Fibroblast of the conjunctiva (primary cell): ENCODE measurements at places on chromosomes 12 and 14.

GRCh38 chr14:34548472-34548981 lies 9.0 kb upstream of the EAPP start:
- no peak for DNase-seq

- DNase-seq = no peak
Measured at GRCh38 chr12:96093543-96094196, 58.3 kb upstream of the LTA4H start.

- no peak for DNase-seq
Measured at GRCh38 chr14:63361790-63362189, 43.1 kb upstream of the GPHB5 start.

DNA sequence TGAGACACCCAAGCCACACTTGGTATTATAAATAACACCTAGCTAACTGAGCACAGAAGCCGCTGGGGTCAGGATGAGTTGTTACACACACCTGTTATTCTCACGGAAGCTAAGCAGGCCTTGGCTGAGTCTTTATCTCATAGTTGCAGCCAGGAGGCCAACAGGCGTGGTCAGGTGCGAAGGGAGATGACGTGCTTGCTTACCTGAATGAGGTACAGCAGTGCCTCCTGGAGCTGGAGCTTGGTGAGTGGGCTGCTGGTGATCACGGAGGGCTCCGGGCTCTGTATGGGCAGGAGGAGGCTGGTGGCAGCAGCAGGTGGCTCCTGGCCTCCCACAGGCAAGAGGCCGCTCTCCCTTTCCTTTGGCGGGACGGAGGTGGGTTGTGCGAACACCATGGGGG lies 30.4 kb upstream of the CACNA2D4 start:
- no peak for DNase-seq

- DNase-seq = peak; percentile 66
Measured at GRCh38 chr12:12870465-12870864, 20.9 kb upstream of the GPRC5A start.

DNA sequence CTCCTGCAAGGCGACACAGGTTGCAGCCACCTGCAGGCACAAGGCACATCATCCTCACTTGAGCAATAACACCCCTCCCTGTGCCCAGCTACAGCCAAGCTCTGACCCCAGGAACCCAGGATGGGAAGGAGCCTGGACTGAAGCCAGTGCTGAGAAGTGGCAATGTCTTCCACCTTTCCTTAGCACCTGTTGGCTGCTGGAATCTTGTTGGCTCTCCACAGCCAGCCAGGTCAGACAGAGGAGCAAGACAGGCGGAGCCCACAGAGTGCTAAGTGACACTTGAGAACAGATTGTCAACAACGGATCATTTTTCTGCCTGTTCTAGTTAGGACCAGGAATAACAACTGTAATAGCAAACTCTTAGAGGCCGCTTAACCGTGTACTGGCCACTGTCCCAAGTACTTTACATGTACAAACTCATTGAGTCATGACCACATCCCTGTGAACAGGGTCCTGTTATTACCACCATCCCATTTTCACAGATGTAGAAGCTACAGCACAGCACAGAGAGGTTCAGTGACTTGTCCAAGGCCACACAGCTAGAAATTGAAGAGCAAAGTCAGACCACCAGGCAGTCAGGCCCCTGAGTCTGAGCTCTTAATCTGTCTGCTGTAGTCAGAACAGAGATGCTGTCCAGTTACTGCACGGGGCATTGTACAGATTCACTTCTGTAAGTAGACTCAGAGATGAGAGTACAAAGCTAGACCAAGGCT lies 45.6 kb downstream of the RNFT2 start:
- DNase-seq = no peak

- no peak for DNase-seq
Measured at GRCh38 chr12:132422040-132422380, 67.9 kb upstream of the FBRSL1 start.

- DNase-seq = no peak
Measured at GRCh38 chr12:70581208-70581607, 56.0 kb downstream of the PTPRB start.

- DNase-seq = no peak
Measured at GRCh38 chr12:132560364-132560613, 50.1 kb downstream of the LRCOL1 start.

DNA sequence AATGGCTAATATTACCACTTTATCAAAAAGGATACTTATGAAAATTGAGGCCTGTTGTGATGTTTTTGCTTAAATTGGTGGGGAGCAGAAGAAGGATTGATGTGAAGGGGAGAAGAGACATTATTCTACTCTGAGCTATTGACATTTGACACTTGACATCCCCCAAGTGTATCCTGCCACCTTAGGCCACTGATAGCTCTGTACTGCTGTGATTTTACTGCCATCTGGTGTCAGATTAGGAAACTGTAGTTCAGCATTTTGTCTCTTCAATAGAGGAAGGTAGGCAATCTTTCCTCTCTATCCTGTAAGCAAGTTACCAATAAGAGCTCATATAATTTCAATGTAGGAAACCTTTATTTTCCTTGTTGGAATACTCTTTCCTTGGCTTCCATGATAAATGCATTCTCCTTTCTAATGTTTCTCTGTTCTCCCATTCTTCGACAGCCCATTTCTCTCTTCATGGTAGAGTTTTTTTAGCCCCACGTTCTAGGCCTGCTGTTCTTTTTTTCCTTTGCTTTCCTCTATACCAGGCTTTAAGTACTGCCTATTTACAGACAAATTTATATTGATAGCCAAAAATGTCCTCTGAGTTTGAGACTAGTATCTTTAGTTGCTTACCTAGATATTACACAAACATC lies 46.3 kb downstream of the PPHLN1 start:
- peak; percentile 22 for DNase-seq

DNA sequence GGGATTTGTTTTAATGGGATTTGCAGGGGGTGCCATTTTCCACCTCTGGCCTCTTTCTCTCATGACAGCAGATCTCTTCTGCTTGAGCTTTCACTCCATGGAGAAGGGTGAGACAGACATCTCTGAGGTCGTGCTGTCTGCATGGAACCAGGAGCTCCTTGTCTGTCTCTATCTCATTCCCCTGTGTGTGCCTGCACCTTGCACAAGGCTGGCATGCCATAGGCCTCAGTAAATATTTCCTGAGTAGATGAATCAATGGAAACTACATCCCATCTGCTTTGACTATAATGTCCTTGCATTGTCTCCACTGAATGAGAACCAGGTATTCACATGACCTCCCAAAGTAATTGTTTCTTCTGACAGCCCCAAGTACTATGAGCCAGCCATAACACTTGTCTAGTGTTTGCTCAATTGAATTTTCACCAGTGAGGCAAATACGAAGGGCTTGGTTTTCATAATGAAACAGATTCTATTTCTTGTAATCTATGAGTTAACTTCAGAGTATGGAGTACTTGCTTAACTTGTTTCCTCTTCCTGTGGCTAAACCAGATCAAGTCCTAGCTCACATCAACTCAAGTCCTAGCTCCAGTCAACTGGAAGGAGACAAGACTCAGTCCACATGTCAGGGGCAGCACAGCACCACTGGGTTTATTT lies 32.3 kb downstream of the KCNK13 start:
- no peak for DNase-seq

DNA sequence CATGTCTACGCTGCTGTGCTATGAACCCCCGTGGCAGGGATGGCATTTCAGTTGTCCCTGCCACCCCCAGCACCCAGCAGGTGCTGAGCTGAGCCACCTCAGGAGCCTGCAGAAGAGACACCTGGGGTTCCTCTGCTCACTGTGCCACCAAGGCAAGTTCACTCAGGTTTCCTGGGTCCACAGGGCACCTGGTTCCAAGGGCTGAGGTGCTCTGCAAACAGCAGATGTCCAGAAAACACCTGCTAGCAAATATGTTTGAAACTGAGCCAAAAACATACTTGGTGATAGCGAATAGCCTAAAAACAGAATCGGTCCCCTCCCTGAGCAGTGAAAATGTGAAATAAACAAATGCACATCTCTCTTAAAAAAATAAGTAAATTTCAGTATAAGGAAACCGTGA lies 35.6 kb upstream of the GPR68 start:
- no peak for DNase-seq

GRCh38 chr12:10719482-10719881 lies 3.6 kb downstream of the YBX3 start:
- DNase-seq = no peak

GRCh38 chr14:89675590-89675989 lies 258.6 kb upstream of the FOXN3 start:
- no peak for DNase-seq

- no peak for DNase-seq
Measured at GRCh38 chr12:24701343-24701742, 247.6 kb downstream of the BCAT1 start.

GRCh38 chr12:116804051-116804450 lies 65.9 kb downstream of the RNFT2 start:
- DNase-seq = no peak

GRCh38 chr12:54390176-54390667 lies 5.7 kb upstream of the ZNF385A start:
- DNase-seq = no peak

DNA sequence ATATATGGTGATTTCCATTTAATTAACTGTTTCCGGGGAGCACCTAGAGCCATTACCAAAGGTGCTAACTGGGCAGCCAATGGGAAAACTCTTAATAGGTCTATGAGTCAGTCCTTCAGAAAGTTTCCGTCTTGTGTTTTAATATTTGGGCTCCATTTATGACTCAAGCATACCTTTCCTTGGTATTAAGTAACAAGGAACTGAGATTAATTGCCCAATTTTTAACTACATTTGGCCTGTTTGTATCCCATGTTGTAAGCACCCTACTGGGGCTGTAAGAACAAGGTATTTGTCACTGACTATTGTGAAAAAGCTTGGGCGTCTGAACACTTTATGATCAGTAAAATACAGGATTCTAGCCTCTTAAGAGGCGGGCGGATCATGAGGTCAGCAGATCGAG lies 62.8 kb upstream of the FOXN3 start:
- DNase-seq = no peak

DNA sequence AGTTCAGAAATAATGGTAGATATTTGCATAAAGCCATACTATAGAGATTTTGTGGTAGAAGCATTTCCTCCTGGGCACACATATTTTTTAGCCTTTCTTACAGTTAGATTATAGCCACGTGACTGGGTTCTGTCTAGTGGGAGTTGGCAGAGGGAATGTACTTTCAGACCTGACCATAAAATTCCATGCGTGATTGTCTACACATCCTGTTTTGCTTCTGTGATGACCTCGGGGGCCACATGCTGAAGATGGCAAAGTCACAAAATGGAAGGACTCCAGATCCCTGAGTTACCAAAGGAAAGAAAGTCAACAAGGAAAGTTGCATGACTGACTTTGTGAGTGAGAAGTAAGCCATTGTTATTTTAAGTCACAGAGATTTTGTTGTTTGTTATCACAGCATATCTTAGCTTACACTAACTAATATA lies 14.6 kb upstream of the MIA2 start:
- no peak for DNase-seq

DNA sequence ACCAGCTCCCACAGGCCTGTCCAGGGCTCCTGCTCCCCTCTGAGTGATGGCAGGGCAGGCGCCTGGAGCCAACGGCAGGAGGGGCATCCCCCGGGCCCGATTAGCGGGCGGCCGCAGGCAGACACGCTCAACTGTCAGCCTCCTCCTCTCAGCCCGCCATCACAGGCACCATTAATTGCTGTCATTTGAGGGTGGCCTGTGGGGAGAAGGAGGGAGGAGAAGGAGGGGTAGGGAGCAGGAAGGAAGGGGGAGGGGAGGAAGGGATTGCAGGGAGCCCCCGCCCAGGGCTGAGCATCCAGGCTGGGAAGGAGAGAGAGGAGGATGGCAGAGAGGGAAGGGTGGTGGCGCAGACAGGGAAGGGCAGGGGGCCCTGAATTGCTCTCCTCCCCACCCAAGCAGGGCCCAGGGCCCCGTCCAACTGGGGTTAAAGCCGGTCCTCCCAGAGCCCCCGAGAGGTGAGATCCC lies 36.1 kb downstream of the NCOR2 start:
- no peak for DNase-seq

DNA sequence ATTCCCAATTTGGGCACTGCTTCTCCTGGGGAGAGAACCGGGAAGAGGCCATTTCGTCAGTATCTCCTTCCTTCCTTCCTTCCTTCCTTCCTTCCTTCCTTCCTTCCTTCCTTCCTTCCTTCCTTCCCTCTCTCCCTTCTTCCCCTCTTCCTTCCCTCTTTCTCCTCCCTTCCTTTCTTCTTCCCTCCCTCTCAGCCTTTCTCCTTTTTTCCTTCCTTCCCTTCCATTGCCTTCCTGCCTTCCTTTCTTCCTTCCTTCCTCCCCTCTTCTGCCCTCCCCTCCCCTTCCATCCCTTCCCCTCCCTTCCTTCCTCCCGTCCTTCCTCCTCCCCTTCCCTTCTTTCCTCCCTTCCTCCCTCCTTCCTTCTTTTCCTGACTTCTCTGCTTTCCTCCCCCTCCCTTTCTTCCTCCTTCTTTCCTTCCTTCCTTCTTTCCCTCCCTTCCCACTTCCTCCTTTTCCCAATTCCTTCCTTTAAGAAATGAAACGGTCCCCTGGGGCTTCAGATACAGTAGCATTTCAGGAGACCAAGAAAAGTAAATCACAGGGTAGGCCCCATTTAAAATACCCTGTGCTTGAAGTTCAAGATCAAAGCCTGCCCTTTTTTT lies 71.8 kb downstream of the ACACB start:
- no peak for DNase-seq

DNA sequence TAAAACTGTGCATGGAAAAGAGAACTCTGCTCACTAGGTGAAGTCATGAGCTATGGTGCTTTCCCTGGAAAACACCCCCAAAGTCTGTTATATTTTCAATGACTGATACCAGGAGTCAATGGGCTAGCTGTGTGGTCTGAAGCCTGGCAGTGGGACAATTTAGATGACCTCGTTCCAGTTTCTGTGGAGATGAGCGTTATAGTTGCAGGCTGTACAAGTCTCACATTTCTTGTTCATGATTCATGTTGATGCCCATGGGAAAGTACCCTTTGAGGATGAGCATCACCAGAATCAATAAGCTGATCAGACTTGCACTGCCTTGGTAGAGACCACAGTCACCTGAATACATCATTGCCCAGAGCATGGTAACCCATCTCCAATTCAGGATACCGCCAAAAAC lies 70.7 kb downstream of the NOVA1 start:
- no peak for DNase-seq

GRCh38 chr14:65606460-65606859 lies 193.9 kb downstream of the FUT8 start:
- no peak for DNase-seq

GRCh38 chr12:132078190-132078589 lies 65.9 kb downstream of the DDX51 start:
- DNase-seq = peak; percentile 84

GRCh38 chr12:2794191-2794735 lies 507 bp upstream of the FKBP4 start:
- DNase-seq = no peak

GRCh38 chr14:93832081-93832480 lies 43.8 kb upstream of the PRIMA1 start:
- no peak for DNase-seq

- no peak for DNase-seq
Measured at GRCh38 chr12:32688786-32689185, 9.7 kb downstream of the DNM1L start.

DNA sequence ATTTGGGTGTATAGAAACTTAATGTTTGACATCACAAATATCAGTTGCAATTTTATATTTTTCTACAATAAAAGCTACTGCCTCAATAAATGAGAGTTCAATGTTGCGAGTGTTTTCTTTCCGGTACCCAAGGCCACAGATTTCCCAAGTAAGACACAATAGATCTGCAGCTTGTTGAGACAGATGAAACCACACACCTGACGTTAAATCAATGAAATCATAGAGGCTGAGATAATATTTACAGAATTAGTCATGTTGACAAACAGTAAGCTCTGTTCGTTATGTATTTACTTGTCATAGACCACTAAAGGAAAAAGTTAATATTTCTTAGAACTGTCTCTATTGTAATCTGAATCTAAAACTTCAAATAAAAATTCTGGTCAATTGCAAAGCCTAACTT lies 49.2 kb upstream of the PTHLH start:
- DNase-seq = no peak
